ENCODE measurements at places on chromosomes 1 and 21. TPM values are rescaled to one million over a fixed set of nuclear protein-coding genes. Genes with fewer than 3 reads are reported as not detected.

The HSD3B2 gene
- total RNA-seq = not detected

The XPR1 gene
- 14.4 TPM for total RNA-seq

The BRDT gene
- not detected for total RNA-seq

The OR2AK2 gene
- total RNA-seq = not detected

The PPIH gene
- 105 TPM for total RNA-seq

DNA sequence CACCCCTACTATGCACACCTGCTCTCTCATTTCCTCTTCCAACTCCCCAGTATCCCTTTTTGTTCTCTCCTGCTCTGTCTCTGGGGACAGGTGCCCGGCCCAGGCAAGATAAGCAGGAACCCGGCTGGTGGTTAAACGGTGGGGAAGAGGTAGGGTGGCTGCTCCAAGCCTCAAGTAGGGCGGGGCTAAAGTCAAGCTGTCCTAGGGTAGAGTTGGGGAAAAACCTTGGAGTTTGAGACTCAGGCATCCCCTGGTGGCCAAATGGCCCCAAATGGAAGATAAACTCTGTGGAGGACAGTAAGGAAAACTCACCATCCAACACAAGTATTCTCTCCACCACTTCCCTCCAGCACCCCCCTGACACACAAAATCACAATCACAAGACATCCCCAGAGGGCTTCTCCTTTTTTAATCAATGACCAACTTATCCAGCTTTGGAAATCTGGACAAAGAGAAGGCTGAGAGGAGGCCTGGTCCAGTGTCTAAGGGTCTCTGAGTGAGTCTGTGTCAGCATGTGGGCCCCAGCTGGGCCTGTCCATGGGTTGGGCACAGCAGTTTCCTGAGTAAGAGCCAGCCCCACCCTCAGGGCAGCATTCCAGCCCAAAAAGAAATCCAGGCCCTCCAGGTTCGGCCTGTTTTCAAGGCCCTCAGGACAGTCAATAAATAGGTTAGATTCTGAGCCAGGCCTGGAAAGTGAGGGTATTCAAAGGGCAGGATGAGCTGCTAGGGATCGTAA lies 9.8 kb downstream of the POMGNT1 start:
- no peak for DNase-seq

DNA sequence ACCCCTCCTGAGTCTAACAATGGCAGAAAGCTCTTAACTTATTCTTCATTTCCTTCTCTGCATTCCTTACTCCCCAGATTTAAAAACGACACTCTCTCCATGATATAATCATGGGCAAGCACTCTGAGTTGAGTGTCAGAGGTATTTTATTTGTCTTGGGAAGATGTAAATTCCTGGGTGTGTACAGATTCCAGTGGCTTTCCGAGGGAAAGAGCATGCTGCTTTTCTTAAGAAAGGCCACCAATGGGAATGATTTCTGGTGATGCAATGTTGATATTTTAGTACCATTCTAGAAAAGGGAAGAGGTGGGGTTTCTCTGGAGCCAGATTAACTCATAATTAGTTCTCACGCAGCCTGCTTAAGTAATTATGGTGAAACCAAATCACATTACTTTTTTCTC lies 47.8 kb upstream of the BTG3 start:
- DNase-seq = no peak

DNA sequence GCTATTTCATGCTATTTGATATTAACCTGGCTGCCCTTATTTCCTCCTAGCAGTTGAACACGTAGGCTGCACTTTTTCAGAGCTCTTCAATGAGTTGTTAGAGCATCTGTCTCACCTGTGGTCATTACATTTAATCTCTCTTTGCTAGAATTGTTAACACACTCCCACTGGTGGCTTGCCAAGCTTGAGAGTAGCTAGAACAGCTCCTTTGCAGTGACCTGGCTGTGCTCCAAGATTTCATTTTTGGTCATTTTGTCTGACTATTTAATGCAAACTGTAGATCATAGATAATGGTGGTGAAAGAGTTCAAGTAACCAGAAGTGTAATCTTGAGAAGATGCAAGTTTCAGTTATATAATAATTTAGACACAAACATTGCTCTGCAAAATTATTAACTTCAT lies 105.6 kb downstream of the LRRC7 start:
- DNase-seq = no peak

DNA sequence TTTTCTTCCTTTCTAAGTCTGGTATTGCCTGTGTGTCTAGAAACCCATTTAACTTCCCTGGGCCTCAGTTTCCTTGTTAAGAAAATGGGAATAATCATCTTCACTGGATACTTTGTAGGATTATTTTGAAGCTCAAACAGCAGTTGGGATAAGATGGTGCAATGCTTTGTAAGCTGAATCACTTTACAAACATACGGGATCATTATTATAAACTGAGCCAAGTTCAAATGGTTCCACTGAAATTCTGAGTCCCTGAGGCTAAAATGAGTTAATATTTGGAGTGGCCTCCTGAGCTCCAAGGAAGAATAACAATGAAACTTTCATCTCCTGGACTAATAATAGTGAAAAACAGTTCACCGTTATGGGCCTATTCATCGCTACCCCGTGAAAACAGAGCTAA lies 388.0 kb downstream of the PLPP3 start:
- no peak for DNase-seq

DNA sequence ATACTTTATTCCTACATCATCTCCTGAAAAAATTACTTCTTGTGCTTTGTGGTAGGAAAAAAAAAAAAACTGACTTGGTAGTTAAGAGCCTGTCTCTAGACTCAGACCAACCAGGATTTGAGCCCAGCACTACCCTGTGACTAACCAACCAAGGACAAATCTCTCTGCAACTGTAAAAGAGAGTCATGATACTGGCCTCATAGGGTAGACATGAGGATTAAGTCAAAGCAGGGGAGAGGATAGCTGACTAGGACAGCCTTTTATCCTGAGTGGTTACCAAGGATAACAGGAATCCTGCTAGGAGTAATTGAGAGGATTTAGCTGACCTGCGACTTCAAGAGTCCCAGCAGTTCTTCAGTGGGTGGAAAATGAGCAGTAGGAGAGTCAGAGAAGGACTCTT lies 112.8 kb downstream of the C1orf21 start:
- DNase-seq = no peak

DNA sequence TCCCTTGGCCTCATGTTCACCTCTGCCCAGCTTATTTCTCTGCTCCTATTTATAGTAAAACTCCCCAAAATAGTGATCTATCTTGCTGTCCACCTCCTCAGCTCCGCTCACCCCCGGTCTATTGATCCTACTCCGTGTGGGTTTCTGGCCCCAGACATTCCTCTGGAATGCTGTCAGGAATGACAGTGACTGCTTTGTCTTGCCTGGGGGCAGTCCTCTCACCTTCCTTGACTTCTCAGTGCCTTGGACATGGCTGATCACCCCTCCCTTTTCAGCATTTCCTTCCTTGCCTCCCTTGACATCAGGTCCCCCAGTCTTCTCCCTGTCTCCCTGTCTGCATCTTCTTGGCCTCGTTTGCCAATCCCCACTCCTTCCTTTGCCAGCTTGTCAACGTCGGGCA lies 108.1 kb upstream of the BACE2 start:
- DNase-seq = no peak

DNA sequence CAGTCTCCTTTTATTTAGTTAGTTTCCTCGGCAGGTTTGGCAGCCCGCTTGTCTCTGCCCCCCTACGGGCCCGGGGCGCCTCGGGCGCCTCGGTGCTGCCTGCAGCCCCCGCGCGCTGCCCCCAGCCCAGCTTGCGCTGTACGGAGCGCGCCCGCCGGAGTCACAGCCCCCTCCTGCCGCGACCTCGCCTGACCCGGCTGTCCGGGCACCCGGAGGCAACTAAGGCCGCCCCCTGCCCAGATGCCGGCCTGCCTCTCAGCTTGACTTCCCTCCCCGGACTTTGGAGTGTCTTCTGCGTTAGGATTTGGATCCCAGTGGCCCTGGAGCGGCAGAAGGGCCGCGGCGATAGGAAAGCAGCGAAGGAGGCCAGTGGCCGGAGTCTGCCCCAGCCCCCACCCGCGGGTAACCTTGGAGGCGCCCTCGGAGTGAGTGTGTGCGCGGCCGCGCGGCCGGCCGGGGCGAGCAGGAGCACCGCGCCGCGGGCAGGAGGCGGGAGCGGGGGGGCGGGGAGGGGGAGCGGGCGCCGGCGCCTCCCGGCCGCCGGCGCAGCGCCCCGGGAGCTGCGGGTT lies 7.6 kb downstream of the CDKN2C start:
- DNase-seq = peak; percentile 23

DNA sequence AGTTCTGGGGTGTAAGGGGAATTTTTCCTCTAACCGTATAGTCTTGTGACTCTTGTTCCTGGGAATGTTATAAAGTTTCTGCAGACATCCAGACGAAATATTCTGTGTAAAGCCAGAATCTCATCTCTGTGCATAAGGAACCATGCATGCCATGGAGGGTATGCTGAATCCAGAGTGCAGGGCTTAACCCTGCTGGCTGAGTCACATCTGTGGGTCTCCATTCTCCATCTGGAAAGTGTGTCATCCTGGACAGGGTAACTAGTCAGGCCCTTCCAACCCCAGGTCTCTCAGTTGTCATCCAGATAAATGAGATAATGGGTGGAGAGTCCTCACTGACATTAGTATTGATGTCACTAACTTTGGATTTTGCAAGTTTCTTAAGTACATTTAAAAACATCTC lies 48.8 kb downstream of the ATP5PO start:
- no peak for DNase-seq

DNA sequence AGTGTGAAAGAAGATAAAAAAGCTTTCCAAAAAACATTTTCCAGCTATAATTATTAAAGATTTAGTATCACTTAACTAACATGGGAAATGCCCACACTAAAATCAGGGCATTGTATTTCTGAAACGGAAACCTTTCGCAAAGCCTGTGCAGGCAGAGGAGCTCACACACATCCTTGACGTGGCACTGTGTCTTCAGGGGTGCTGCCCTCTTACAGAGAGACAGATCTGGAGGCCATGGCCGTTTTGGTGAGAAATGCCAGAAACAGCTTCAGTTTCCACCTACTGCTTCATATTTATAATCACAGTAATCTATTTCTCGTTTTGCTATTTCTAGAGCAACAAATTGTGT lies 26.7 kb downstream of the ATP1B1 start:
- DNase-seq = no peak

DNA sequence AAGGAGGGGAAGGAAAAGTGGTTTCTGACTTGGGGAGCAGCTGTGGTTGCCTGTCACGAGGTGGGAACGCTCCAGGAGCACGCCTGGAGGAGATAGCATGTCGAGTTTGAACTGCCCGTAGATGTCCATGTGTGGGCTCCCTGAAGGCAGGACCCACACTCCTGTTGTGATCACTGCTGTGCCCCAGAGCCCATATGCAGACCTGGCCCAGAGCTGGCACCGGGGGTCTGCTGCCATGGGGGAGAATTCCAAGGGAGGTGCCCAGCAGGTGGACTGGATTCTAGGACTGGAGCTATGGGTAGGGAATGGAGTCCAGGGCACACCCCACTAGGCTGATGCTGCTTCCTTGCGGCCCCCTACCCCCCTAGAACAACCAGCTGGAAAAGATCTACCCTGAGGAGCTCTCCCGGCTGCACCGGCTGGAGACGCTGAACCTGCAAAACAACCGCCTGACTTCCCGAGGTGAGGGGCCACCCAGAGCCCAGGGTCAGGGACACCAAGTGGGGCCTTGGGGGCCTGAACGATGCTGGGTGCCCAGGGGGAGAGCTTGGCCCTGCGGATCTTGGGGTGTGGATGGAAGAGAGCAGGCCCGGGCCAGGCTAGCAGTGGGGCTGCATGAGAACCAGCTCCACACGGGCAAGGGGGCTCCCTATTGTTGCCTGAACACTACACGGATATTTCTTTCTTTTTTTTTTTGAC lies 9.3 kb downstream of the PODN start:
- no peak for DNase-seq

GRCh38 chr21:45513003-45513717 lies 29.1 kb downstream of the SLC19A1 start:
- no peak for DNase-seq

- DNase-seq = no peak
Measured at GRCh38 chr1:171984262-171984661, 143.0 kb downstream of the DNM3 start.

DNA sequence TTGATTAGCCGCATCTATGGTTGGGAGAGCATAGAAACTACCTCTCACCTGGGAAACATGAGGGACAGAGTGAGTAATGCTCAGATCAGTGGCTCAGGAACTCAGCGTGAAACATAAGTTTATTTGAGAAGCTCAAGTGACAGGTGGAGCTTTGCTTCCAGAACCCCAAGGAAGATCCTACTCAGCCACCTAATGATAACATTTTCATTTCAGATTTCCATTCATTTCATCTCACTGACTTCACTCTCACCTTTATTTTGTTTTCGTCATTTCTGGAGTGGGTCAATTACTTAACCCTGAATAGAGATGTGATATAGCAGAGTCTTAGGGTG lies 145.5 kb upstream of the DUSP10 start:
- DNase-seq = no peak

DNA sequence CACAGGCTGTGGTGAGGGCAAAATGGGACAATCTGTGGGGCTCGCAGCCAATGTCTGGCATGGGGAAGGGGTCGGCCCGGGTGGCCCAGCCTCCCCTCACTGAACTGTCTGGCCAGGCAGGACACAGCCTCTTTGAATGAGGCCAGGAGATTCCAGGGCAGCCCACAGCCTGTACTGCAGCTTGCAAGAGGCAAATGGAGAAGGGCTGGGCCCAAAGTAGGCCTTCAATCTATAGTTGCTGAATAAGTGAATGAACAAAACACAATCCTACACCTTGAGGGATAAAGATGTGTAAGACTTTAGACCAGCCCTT lies 23.2 kb downstream of the SLC27A3 start:
- no peak for DNase-seq

GRCh38 chr1:37481289-37482003 lies 7.1 kb downstream of the ZC3H12A start:
- DNase-seq = peak; percentile 64

DNA sequence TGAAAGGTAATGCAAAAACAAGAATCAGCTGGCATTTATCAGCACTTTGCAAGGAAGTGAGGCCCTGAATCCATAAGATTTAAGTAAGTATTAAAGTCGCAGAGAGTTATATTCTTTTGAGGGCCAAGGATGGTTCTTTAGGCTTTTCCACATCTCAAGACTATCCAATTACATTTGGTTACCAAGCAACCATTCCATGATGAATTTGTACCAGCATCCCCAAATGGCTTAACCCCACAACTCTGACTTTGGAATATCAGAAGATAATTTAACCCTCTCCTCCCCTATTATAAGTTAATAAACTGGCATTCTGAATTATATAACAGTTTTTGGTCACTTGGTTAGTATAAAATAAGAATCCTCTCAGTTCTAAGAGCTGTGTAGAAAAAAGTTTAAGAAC lies 2.8 kb downstream of the PHTF1 start:
- no peak for DNase-seq

- no peak for DNase-seq
Measured at GRCh38 chr1:67191668-67192520, 25.6 kb downstream of the IL23R start.
